ENCODE measurements at places on chromosomes 11 and 22.

- no peak for DNase-seq
Measured at GRCh38 chr11:77172666-77172982, 44.6 kb downstream of the MYO7A start.

DNA sequence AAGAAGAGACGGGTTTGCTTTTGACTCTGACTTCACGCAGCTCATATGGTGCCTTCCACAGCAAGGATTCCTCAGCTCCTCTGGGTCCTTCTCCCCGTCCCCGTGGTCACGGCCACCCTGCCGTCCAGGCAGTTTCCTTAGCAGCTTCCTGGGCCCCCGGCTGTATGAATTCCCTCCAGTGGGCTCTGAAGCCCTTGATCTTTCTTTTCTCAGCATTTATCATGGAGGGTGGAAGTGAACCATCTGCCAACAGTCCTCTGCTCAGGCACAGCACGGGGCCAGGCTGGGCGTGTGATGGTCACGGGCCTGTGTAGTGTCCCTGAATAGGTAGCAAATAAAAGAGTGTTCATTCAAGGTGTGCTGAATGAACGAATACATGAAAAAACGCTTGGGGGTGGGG lies 782.4 kb downstream of the BRD1 start:
- DNase-seq = no peak

GRCh38 chr11:64376071-64376470 lies 17.1 kb downstream of the RPS6KA4 start:
- DNase-seq = no peak

- DNase-seq = no peak
Measured at GRCh38 chr11:8339592-8340022, 75.9 kb upstream of the LMO1 start.

DNA sequence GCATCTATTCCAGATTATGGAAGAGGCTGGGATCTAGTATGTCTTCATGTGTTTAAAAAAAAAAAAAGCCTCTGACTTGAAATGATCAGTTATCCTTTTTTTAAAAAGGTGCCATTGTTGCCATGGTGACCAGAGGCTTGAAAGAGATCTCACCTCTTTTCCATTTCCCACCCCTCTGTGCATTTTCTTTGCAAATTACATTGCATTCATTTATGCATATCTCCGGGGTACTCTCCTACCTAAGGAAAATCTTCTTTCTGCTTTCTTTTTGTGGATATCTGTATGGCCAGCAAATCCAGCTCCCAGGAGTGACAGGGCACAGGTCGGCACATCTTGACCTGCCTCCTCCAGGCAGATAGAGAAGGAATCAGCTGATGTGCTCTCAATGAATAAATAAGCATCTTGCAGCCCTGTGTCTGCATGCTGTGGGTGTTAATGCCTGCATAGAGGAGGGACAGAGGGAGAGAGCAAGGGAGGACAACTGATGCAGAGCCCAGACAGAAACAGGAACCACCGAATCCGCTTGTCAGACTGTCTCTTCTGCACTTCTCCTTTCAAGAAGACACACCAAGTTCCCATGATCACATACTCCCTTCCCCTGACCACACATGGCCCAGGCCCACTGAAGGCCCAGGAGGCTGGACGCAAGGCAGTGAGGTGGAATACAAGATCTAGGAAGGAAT lies 50.9 kb downstream of the CWC15 start:
- no peak for DNase-seq

- DNase-seq = no peak
Measured at GRCh38 chr11:96339706-96340554, 3.1 kb downstream of the MAML2 start.

GRCh38 chr11:118060869-118061268 lies 16.0 kb upstream of the TMPRSS4 start:
- no peak for DNase-seq

GRCh38 chr11:221998-222789 lies 13.9 kb downstream of the SIRT3 start:
- no peak for DNase-seq

DNA sequence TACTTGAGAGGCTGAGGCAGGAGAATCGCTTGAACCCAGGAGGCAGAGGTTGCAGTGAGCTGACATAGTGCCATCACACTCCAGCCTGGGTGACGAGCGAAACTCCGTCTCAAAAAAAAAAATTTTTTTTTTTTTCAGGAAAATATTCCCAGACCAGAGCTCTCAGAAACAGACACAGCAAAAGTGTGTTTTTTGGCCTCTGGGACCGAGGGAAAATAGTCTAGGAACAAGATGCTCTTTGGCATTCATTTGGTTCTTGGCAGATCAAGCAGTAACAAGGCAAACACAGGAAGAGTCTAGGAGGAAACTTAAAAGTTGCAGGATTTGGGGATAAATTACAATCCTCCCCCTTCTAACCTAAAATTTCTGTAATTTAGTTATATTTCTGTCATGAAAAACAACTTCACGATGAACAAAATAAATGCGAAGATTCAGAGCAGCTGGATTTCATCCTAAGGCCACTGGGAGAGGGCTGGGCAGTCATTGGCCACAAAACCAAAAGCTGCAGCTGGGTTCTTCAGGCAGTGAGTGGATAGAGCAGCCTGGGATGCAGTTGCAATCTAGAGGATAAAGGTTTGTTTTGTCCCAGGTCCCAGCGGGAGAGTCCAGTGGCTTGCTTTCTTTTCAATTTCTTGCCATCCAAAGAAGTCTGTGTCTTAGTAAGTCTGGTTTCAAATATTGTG lies 19.7 kb downstream of the ATG16L2 start:
- no peak for DNase-seq

DNA sequence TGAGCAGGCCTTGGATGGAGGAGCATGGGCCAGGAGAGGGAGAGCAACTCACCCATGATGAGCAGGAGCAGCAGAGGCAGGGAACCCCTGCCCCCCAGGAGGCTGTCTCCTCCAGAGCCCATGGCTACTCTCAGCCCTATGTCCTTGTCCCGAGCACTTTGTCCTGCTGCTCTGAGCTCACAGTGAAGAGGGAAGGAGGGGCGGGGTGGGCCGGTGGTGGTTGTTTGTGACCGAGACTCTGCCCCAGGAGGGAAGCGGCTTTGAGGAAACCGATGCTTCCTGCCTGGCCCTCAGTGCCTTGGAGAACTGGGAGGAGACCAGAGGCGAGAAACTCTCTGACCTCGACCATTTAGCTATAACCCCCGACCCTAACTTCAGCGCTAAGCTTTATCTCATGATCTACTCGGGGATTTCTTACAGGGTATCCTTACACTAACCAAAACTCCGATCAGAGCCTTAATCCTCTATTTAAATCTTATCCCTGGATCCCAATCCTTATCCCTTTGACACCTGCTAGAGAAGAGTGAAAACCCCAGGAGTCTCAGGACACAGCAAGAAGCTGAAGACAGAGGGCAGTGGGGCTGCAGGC lies at the start of gene ROBO4:
TSS of gene ROBO4 (minus strand) at position 192 of the 589 bp plus-strand sequence. CDS start at position 122, 70 bp downstream.
- no peak for DNase-seq

GRCh38 chr11:81892770-81893635 lies 840.7 kb downstream of the FAM181B start:
- DNase-seq = no peak

Data from stimulated activated CD4-positive, alpha-beta T cell treated with anti-CD3 and anti-CD28 coated beads, TNF-alpha, amount 100 ng/mL, for 1 hour (primary cell).